ENCODE measurements at places on chromosomes 11 and 22.

DNA sequence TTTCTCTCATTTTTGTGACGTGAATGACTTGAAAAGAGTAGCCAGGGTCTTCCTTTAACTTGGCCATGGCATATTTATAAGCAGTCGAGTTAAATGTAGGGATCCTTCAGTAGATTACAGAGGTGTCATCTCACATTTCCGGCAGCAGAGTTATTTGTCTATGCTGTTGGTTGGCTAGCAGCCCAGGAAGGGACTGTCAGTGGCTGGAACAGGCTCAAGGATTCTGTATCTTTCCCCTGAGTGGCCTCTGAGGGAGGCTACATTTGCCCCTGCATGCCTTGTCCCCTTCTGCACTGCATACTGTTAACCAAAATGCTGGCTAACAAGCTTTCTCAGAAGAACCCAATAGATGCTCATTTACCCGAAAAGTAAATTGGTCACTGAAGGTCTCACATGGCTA is 187.6 kb downstream of the PGR start:
- DNase-seq: no peak

- no peak for DNase-seq
Measured at GRCh38 chr22:43506487-43506886, 94.7 kb downstream of the MPPED1 start.

- no peak for DNase-seq
Measured at GRCh38 chr22:17712441-17712840, 61.8 kb downstream of the BID start.

GRCh38 chr11:111573821-111574249 is 28.4 kb upstream of the SIK2 start:
- DNase-seq: no peak

DNA sequence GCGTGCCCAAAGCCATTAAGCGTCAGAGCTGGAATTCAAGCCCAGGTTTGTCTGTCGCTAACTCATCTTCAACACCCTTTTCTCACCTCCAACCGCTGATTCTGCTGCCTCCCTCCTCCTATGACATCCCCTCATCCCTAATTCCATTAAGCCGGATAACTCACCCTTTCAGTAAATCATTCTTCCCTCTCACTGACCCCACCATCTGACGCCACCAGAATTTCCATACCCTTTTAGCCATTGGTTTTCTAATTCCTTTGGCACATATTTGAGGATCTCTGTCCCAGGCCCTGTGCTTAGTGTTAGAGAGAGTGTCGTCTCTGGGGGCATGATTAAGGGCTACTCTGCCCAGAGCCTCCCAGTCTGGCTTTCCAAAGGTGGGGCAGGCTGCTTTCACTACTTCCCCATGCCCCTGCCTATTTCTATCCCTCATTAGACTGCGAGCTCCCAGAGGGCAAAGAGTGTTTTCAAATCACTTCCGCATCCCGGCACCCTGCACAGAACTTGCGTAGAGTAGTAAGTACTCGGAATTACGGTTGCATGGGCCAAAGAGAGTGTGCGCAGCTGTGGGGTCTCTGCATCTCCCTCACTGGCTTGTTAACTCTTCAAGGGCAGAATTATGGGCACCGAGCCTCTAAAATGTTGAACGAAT is 3.9 kb downstream of the KLHL35 start:
- no peak for DNase-seq

DNA sequence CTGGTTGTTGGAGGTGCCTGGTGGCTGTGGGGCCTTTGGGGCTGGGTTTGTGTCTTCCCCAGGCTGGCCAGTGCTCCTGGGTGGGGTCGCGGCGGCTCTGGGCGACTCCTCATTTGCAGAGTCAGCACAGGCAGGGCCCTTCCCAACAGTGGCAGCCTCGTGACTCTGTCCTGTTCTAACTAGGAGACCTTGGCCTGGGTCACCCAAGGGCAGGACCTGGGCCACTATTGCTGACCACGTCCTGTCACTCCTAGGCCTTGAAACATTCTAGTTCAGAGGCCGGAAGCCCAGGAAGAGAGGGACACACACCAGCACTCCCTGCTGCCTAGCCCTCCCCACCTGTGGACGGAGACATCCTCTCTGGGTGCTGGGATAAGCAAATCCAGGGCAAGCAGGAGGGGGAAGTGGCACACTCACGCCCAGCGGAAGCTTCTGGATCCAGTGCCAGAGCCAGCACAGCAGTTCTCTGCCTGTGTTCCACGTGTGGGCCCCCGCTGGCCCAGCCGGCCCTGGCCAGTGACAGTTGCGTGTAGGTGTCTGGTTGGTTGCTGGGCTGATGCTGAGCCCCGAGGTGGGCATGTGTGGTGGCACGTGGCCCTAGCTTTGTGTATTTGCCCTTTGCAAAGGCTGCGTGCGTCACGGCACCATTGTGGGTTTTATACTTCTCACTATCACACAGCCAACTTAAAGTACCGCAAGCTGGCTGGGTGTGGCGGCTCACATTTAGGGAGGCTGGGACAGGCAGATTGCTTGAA is 4.3 kb upstream of the CHID1 start:
- DNase-seq: no peak

DNA sequence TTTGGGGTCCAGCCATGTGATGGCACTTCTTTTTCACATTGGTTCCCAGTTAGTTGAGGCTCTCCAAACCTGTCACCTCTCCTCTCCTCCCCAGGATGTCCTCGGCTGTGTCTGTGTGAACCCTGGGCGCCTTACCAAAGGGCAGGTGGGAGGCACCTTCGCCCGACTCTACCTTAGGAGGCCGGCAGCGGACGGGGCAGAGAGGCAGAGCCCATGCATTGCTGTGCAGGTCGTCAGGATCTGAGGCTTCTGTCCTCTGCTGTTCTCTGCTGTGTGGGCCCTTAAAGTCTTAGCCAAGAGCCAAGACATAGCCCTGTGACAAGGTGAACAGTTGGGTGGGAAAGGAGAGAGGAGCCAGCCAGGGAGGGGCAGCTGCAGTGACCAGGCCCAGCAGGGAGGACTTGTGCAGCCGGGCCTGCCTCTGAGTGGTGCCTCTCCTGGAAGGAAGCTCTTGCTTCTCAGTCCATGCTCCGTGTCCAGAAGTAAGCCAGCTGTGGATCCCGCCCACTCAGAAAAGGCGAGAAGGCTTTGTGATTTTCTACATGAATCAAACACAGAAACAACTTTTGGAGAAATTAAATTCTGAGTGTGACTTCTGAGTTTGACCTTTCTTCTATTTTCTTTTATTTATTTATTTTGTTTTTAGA is 17.5 kb upstream of the CDC42EP2 start:
- no peak for DNase-seq

DNA sequence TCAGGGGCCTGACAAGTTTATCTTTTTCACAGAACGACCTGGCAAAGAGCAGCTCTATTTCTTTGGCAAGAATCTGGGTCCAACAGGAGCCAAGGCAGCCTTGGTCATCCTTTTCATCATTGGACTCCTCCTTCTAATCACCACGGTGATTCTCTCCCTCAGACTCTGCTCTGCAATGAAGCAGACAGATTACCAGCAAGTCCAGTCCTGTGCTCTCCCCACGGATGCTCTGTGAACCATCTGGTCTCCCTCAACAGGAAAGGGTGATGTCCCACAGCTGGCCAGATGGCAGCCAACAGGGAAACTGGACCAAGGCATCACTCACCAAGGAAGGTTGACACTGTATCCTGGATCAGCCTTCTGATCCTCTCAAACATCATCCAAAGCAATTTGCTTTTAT is 17.0 kb upstream of the PANX1 start:
- no peak for DNase-seq

- no peak for DNase-seq
Measured at GRCh38 chr11:44125598-44125997, 30.1 kb downstream of the EXT2 start.

DNA sequence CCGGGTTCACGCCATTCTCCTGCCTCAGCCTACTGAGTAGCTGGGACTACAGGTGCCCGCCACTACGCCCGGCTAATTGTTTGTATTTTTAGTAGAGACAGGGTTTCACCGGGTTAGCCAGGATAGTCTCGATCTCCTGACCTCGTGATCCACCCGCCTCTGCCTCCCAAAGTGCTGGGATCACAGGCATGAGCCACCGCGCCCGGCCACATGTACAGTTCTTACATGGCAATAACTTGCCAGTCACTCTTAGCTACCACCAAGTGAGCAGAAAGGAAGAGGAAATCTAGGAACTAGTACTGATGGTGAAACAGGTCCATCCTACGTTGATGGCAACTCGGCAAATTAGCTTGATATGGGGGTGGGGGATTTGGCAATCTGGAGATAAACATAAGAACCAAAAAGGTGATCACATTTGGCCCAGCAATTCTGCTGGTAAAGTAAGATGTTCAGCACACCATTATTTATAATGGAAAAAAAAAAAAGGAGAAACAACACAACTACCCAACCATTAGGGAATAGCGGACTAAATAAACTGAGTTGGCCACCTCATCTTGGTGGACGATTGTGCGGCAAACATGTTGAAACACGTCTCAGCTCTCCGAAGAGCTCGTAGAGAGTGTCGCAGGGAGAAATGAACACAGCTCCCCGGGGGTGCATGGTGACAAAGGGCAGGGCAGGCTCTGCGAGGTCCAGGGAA is 5.3 kb downstream of the NLRP6 start:
- no peak for DNase-seq

GRCh38 chr11:47797633-47798032 is 30.5 kb upstream of the FNBP4 start:
- peak; percentile 41 for DNase-seq

DNA sequence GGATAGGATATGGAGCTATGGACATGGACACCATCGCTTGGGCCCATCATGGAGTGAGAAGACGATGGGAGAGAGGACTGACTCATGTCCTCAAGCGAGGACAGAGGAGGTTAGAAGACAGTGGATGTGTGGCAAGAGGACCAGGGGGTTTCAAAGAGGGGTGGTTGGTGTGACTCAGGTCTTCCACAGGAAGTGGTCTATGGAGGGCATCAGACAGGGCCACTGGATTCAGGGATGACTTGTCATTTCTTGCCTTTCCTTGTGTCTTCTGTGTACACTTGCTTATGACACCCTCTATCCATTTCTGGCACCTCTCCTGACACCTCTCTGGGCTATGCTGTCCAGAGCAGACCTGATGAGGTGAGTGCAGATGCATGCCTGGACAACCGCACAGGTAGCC is 115.4 kb downstream of the OSBP2 start:
- DNase-seq: no peak

GRCh38 chr22:42300259-42301076 is 30.0 kb upstream of the TCF20 start:
- DNase-seq: peak; percentile 63

DNA sequence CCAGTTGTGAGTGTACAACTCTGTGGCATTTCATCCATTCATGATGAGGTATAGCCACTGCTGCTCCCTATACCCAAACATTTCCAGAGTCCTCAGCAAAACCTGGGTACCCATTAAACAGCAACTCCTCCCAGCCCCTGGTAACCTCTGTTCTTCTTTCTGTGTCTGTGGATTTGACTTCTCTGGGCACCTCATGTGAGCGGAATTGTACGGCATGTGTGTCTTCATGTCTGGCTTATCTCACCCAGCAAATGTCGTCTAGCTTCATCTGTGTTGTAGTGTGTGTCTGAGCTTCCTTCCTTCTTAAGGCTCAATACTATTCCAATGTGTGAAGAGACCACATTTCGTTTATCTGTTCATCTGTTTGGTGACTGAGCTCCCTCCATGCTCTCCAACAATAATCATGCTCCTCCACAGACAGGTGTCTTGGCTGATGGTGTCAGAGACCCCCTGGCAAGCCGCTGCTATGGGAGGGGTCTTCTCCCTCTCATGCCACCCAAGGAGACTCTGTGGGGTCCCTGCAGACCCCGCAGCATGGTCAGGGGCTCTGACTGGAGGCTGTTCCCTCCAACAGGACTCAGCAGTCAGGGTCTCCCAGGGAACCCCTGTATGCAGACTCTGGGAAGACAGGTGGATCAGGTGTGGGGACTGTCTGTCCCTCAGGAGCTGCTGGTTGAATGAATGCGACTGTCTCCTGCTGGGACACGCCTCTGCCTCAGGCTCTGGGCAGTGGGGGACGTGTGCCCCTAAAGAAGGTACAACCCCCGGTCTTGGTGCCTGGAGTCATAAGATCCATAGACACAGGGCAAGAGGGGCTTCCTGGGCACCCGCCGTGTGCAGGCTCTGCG is 52.7 kb downstream of the SMIM38 start:
- DNase-seq: no peak

DNA sequence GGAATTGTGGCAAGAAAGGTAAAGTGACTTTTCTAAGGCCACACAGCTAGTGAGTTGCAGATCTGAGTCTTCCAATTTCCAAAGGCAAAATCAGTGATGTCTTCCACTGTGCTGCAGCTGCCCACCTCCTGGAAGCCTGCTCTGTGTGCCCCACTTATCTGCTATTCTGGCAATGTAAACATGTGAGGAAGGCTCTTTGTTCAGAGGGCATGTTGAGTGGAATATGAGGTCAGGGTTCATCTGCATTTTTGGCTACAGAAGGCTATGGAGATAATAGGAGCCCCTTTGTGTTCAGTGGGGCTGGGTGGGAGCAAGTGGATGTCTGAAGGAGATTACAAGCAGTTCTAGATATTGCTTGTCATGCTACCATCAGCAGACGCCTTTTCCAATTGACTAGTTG is 396.2 kb downstream of the BUD13 start:
- no peak for DNase-seq

DNA sequence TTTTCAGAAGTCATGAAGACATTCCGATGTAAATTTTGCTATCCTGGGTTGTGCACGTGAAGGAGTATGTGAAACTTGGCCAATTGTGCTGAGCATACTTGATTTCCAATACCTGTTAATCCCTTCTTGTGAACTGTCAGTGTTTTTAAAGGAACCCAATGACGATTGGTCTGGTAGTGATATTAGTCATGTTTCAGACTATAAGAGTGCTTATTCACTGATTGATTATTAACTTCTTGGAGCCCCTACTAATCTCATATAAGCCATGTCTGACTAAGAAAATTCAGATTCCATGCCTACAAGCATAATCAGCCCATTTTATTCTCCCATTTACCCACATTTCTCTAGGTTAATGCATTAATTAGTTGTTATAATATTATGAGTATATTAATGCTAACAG is 330.8 kb upstream of the MTNR1B start:
- no peak for DNase-seq

DNA sequence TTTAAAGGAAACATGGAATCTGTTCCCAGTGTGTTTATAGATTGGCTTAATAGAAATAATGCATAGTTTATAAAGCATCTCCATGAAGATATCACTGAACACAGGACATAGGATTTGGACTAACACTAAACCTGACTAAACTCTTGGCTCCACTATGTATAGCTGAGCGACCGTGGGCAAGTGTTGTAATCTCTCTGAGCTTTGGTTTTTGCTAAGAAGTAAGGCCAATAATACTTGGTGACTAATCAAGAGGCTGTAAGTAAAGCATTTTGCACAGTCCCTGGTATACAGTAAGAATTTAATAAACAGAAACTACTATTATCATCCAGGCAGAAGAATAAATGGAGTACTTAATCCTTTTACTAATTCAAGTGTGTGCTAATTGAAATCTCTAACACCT is 125.5 kb upstream of the MTMR2 start:
- no peak for DNase-seq

GRCh38 chr11:119505861-119506260 is 82.9 kb upstream of the THY1 start:
- no peak for DNase-seq

Data from activated CD4-positive, alpha-beta T cell treated with anti-CD3 and anti-CD28 coated beads, Interleukin-2, amount 10 ng/mL, durations not matched to agents 7 days and 5 days (primary cell).